CD4-positive, alpha-beta T cell treated with Interleukin-17A for 4 hours (primary cell): ENCODE measurements at places on chromosomes 7 and 10.

- DNase-seq: no peak
Measured at GRCh38 chr10:6997509-6997908, 413.3 kb downstream of the SFMBT2 start.

DNA sequence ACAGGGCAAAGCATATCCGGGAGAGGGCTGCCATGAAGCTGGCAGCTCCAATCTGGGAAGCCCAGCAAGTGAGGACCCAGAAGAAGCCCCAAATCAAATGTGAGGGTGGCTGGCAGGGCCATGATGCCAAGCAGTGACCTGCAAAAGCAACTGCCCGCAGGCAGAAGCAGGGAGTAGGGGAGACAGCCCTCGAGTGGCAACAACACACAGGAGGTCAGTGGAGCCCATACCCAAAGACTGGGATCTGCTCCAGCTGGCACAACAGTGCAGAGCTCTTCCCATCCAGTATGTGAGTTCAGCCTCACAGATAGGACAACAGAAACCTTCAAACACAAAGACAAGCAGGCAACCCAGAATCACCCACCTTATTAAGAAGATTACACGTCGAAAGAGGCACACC lies 45.0 kb downstream of the GRID1 start:
- DNase-seq: no peak

DNA sequence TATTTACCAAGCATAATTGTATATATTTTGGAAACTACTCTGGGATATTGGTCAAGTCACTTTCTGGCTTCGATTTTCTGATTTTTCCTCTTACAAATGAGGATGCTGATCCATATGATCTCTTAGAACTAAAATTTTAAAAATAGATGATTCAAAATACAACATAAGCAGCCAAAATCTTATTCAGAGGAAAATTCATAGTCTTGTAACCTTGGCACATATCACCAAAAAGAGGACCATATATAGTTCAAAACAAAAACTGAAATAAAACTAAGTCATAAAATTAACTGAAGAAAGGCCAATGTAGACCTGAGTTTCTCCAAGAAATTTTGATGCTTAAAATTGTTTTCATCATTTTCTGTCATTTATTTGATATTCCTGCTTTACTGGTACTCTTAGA lies 768.3 kb downstream of the SORCS3 start:
- DNase-seq: no peak

DNA sequence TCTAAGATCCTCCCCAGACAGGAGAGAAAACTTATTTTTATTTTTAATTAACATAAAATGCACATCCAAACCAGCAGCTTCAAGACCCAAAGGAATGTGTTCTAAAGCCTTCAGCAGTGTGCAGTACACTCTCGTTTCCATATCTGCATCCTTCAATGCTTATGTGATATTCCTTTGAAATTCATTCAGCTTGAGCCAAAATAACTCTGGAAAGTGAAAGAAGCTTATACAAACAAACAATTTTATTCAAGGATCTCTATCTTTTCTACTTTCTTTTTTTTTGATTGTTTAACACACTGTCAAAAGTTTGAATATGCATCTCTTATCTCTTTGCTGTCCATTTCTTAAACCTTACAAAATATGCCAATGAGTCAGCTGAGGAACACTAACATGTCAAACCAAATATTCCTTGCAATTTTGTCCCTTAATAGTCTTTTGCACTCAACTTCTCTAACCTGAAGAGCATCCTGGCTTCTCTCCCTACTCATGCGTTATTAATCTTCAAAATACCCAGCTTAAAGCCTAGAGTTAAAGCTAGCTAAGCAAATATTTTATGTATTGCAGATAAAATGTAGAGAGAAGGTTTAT lies 124.3 kb downstream of the THSD7A start:
- no peak for DNase-seq

DNA sequence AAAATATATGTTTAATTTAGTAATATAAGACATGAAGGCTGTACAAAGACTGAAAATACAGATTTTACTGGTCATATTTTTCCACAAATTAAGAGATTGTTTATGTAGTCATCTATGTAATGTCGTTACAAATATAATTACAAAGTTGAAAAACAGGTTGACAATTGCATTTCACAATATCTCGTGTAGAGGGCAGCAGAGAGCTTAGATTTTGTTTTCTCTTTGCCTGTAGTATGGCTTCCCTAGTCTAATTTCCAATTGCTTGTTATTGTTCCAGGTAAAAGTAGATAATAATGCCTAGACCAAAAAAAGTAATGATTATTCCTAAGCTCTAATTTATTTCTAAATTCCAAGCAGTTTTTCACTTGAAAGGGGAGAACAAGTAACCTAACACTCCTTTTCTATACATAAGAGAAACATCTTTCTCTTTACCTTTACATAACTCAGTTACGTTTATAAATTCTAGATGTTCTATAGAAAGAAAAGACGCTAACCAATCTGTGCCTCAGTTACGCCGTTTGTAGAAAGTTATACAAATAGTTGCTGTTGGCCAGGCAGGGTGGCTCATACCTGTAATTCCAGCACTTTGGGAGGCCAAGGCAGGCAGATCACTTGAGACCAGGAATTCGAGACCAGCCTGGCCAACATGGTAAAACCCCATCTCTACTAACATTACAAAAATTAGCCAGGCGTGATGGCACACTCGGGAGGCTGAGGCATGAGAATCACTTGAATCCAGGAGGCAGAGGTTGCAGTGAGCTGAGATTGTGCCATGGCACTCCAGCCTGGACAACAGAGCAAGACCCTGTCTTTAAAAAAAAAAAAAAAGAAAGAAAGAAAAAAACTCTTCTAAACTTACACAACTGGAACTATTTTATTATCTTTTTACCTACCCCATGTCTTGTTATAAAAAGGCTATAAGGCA lies 30.0 kb downstream of the NET1 start:
- DNase-seq: peak; percentile 63

DNA sequence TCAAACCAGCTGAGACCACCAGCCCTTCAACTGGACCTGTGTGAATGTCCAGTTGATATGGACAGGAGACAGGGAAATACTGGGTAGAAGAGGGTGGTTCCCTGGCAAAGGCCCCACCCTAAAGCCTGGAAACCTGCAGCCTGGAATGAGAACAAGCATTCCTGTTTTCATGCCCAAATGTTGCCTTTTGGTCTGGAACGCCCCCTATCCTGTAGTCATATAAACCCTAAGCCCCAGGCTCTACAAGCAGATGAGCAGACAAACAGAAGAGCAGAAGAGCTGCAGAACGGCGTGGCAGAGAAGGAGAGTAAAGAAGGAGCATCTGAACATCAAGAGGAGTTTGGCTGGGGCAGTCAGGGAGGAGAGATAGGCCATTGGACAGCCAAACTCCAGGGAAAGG lies 38.4 kb downstream of the SYPL1 start:
- DNase-seq: no peak

DNA sequence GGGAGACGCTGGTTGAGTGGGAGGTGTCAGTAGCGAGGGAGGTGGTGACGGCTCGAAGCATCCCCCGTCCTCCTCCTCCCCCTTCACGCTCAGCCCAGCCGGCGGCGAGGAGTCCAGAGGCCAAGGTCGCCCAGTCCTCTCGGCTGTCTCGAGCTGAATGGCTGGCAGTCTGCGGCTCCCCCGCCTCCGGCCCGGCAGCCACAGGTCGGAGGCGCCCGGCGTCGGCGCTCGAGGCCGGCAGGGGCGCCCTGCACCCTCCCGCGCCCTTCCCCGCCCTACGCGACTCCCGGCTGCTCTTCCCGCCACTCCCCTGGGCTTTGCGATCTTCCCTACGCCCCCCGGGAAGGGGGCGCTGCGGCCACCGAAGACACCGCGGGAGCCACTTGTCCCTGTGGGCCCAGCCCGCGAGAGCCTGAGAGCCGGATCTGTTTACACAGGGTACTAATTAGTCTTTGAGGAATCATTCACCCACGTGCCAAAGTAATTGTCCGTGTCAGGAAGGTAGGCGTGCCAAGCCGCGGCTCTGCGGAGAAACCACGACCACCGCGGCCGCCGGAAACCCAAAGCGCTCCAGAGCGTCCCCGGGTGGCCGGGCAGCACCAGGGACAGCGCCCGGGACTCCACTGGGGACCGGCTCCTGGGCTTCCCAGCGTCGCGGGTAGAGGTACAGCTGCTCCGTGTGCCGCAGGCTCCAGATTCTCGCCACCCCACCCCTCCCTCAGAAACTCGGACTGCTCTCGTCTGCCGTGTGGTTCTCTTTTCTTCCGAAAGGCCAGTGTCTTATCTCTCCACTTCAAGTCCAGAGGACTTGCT lies at the start of gene NXPH1:
Gene NXPH1, plus strand, starts transcription at position 133 of the 813 bp plus-strand sequence.
- no peak for DNase-seq

DNA sequence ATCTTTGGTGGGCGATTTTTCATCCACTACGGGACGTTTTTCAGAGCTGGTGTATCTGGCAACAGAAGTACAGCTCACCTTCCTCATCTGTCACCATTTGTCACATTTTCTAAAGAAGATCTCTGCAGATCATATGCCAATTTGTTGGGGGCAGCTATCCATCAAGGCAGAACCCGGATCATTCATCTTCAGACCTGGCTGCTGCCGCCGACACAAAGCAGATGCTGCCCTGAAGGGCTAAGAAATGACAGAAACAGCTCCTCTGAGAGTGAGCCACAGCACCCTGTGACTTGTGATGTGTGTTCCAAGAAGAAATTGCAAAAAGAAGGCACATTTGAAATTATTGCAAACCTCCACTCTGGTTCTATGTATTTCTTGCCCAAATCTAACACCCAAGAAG lies 290.9 kb downstream of the GFRA1 start:
- DNase-seq: no peak

GRCh38 chr7:117818232-117818631 lies 55.0 kb downstream of the CTTNBP2 start:
- DNase-seq: no peak

- DNase-seq: no peak
Measured at GRCh38 chr7:157908006-157908782, 571.4 kb downstream of the DNAJB6 start.

GRCh38 chr10:132427939-132428367 lies 31.0 kb downstream of the PWWP2B start:
- DNase-seq: no peak

- no peak for DNase-seq
Measured at GRCh38 chr10:14698111-14698828, 76.4 kb downstream of the FAM107B start.

DNA sequence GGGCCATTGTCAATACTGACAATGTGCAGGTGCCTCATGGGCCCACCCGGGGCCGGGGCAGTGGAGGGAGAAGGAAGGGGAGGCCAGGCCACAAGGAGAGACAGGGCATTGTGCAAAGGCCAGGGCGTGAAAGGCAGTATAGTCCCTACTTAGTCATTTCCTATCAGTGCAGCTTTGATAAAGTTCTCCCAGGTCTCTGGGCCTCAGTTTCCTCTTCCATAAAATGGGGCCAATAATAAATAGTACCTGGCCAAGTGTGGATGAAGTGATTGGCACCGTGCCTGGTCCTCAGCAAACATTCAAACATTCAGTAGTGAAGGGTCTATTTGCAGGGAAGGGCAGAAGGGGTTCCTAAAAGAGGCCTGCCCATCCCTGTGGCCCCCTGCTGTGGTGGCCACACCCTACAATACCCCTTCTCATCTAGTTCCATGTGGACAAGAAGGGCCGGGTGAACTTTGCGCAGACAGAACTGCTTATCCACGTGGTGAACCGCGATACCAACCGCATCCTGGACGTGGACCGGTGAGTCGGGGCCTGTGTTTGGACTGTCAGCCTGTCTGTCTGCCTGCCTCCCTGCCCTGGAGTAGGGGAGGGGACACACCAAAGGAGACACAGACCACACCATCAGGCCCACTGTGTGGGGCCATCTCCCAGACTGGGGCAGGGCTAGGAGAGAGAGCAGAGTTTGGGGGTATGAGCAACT lies 36.9 kb upstream of the VSIR start:
- DNase-seq: no peak

DNA sequence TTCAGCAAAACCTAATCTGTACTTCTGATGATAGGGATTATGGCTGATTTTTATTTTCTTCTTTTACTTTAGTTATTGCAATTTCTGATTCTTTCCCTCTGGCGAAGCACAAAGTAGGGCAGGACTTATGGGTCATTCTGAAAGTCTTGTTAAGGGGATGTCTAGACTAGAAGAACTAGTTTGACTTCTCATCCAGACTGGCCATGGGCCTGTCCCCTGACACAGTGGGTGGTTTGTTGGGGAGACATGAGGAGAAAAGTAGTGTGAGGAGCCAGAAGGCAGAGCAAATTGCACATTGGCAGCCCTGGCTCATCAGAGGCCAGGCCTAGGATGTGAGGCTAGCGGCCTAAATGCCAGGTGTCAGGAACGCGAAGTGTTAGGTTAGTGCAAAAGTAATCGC lies 152.8 kb downstream of the RTKN2 start:
- DNase-seq: no peak

DNA sequence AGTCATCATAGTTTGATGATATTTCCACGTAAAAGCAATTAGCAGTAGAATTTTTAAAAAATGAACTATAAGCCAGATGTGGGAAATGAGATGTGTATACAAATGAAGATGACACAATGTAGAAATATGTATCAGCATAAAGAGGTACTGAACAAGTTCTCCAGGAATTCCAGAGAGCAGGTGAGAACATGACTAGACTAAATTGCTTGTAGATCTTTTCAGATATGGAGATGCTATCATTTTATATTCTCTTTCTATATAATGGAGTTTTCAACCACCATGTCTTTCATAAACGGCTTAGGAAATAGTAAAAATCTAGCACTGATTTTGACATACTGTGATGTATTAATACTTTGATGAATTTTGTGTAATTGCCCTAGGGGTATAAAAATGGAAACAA lies 130.9 kb downstream of the SEMA3D start:
- DNase-seq: no peak

DNA sequence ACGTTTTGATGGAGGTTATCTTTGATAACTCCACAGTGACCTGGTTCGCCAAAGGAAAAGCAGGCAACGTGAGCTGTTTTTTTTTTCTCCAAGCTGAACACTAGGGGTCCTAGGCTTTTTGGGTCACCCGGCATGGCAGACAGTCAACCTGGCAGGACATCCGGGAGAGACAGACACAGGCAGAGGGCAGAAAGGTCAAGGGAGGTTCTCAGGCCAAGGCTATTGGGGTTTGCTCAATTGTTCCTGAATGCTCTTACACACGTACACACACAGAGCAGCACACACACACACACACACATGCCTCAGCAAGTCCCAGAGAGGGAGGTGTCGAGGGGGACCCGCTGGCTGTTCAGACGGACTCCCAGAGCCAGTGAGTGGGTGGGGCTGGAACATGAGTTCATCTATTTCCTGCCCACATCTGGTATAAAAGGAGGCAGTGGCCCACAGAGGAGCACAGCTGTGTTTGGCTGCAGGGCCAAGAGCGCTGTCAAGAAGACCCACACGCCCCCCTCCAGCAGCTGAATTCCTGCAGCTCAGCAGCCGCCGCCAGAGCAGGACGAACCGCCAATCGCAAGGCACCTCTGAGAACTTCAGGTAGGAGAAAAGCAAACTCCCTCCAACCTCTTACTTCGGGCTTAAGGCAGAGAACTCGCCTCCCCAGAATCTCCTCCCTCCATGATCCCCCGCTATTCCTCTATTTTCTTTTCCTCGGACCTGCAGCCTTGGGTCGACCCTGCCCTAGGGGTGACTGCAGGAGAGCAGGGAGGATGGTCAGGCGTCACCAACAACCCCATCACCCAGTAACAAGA lies at the start of gene SERPINE1:
Gene SERPINE1, plus strand, starts transcription at position 454 of the 809 bp plus-strand sequence. CDS start 1,290 bp downstream, outside the sequence.
- DNase-seq: peak; percentile 71

DNA sequence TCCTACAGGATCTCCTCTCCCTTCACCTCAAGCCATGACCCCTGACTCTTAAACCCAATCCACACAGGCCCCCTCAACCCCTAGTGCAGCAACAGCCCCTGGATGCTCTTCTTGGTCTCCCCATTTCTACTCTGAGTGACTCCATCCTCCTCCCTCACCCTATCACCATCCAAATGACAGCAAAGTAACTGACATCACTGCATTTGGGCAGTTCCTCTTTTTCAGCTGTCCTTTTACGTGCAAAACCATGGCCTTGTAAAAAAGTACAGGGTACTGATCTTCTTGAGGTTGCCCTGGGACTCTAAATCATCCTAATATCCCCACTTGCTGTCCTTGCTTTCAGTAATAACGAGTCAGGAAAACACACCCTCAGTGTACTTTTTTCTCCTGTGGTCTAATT lies 454.9 kb downstream of the ADRA2A start:
- no peak for DNase-seq
